Melanocyte of skin (primary cell): ENCODE measurements at places on chromosomes 4 and X. TPM values are rescaled to one million over a fixed set of nuclear protein-coding genes. Genes with fewer than 3 reads are reported as not detected.

Gene APLN
- total RNA-seq = under 0.01 and 0.36 TPM in 2 replicates

Gene NOX1
- not detected in 2 replicates for total RNA-seq

Gene FHDC1
- 2.1 and 11.6 TPM in 2 replicates for total RNA-seq

Gene DDX53
- total RNA-seq = not detected in 2 replicates

Gene SLC25A5
- total RNA-seq = 192 and 326 TPM in 2 replicates
